Hepatocyte (in vitro differentiated cells): ENCODE measurements at places on chromosomes 2 and 18.

GRCh38 chr2:168397629-168398028 is 58.4 kb upstream of the CERS6 start:
- DNase-seq, result no peak

GRCh38 chr2:97734061-97735051 is 21.0 kb downstream of the ZAP70 start:
- no peak for DNase-seq

DNA sequence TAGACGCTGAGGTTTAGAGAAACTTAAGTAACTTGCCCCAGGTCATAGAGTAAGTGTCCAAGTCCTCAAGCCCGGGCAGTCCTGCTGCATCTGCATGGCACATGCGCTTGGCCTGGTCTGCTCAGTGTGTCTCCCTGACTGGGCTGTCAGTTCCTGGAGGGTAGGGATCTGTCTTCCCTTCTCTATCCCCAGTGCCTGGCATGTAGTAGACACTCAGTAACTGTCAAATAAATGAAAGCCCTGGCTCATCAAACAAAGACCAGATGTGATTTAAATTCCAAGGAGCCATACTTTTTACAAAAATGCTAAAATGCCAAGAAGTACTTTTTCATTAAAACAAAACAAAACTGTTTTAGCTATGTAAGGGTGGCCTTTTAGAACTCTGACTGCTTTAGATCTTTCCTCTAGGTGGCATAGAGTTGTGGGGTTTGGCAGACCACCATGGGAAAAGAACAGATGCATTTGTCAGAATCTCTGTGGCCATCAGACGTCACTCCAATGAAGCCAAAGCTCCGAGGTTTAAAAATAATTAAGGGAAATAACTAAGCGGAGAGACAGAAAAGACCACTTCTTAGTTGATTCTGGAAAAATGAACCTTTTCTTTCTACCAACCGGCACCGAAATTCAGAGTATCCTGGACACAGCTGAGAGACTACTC is 34.0 kb downstream of the EPAS1 start:
- peak; percentile 49 for DNase-seq

GRCh38 chr2:70070542-70071268 is 16.6 kb upstream of the PCBP1 start:
- DNase-seq, result peak; percentile 88

- no peak for DNase-seq
Measured at GRCh38 chr2:96926791-96927190, 56.9 kb upstream of the SEMA4C start.

GRCh38 chr2:74744731-74745515 is 89.0 kb upstream of the HK2 start:
- DNase-seq, result no peak

- no peak for DNase-seq
Measured at GRCh38 chr2:216424274-216424673, 12.0 kb downstream of the SMARCAL1 start.

DNA sequence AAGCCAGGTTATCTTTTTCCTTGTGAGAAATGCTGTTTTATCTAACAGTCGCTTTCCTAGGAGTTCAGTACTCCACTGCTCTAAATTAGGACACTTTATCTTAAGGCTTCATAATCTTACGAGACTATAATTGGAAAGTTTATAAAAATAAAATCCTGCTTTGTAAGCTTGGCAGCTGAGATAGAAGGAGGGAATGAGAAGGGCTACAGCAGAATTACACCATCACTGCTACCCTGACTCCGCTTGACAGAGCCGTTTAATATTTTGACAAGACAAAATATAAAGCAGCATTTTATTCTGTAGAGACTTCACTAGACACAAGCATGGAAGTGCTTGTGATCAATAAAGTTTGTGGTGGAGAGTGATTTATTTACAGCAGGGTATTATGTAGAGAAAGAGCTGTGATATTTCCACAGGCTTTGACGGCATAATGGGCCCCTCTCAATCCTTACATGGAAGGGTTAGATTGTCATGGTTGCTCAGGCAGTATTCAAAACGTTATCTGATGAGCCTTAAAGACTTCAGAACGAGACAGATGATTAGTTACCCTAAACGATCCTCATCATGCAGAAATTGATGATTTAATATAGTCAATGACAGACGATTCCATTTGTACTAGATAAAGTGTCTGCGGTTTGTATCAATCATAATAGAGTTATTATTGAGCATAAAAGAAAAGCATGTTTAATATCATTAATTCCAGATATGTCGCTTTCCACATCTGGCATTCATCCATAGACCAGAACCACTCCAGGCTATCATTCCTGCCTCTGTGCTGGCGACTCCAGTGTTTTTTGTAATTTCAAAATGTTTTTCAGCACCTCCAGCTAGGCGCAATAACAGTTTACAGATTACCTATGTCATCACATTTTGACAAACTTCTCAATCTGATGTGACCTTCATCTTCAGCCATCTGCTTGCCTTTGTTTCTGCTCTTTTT is 242.2 kb downstream of the FIGN start:
- DNase-seq, result no peak
